AG20443 (cell line): ENCODE measurements at places on chromosomes 7 and 10.

- no peak for DNase-seq
Measured at GRCh38 chr7:150388306-150388705, 9.2 kb downstream of the ZNF775 start.

GRCh38 chr7:101390901-101391301 is 28.2 kb downstream of the COL26A1 start:
- no peak for DNase-seq

- DNase-seq: no peak
Measured at GRCh38 chr7:30308389-30308788, 24.0 kb downstream of the ZNRF2 start.

DNA sequence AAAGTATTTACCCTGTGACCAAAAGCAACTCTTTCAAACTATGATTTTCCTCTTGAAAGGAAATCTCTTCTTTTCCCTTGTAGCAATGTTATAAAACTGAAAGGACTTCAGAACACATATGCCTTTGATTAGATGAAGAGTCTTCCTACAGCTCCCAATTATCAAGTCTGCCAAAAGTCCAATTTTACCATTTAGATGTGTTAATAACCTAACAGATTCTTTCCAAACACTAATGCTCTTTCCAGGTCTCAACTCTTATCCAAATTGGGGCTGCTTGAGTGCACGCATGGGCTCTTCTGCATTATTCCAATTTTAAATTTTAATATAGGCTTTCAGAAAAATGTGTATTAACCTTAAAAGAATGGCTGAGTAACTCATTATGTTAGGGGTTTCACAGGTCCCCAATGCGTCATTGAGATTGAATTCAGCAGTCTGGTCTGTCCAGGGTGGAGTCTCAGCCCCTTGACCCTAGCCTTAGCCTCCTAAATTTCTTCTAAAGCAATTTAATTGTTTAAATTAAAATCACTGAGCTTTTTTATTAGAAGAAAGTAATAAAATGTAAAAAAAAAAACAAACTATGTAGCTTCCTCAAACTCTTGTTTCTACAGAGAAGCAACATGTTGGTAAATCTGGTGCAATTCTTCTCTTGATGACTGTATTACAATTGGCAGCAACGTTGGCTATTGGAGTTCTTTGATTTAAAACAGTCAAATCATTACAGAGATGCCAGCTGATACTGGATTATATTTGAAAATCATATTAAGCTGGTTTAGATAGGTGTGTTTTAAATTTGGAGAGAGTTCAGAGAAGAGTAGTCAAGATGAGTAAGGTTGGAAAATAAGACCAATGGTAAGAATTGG is 170.4 kb downstream of the DKK1 start:
- DNase-seq: peak; percentile 16

GRCh38 chr7:34844406-34844805 is 186.4 kb downstream of the NPSR1 start:
- DNase-seq: no peak

- no peak for DNase-seq
Measured at GRCh38 chr10:97764519-97764931, 7.3 kb downstream of the SFRP5 start.

- DNase-seq: no peak
Measured at GRCh38 chr10:121627876-121628581, 29.8 kb upstream of the FGFR2 start.

DNA sequence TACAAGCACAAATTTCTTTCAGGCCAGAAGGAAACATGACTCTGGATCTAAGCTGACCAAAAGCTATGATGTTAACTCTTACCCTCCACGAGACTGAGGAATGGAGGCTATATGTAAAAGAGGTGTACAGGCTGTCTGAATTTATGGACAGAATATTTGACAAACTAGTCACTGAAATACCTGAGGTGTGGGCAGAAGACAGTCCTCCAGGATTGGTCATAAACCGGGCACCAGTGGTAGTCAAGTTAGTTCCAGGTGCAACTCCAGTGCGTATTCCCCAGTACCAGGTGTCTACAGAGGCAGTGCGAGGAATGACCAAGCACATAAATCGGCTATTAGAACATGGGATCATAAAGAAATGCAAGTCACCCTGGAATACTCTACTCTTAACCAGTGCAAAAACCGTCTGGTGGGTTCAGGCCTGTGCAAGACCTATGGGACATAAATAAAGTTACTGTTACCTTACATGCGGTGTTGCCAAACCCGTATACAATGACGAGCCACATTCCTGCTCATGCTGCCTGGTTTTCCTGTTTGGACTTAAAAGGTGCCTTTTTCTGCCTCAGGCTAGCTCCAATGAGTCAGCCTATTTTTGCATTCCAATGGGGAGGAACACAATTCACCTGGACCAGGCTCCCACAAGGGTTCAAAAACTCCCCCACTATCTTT is 6.7 kb upstream of the CYREN start:
- no peak for DNase-seq

GRCh38 chr7:36758879-36759278 is 34.6 kb upstream of the AOAH start:
- no peak for DNase-seq

- no peak for DNase-seq
Measured at GRCh38 chr7:158420591-158421340, 166.9 kb downstream of the PTPRN2 start.

DNA sequence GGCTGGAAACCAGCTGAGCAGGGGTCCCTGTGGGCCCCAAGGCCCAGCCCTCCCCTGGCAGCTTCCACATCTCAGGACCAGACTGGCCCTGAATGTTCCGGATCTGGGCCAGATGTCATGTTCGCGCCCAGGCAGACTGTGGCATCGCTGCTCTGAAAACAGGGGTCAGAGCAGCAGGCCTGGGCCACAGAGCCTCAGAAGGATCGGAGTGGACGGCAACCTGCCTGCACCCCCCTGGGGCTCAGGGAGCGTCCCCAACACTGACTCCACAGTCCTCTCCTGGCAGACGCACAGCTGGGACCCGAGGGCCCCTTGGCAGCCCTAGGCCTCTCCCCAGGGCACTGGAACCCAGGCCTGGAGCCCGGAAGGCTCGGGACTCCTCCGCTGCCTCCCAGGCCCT is 91.3 kb upstream of the DNAAF5 start:
- no peak for DNase-seq

- DNase-seq: no peak
Measured at GRCh38 chr7:127755521-127755920, 103.5 kb downstream of the SND1 start.

GRCh38 chr10:34719328-34719727 is 95.8 kb downstream of the PARD3 start:
- DNase-seq: no peak

- DNase-seq: peak; percentile 86
Measured at GRCh38 chr10:71974489-71975021, 10.4 kb downstream of the CHST3 start.

DNA sequence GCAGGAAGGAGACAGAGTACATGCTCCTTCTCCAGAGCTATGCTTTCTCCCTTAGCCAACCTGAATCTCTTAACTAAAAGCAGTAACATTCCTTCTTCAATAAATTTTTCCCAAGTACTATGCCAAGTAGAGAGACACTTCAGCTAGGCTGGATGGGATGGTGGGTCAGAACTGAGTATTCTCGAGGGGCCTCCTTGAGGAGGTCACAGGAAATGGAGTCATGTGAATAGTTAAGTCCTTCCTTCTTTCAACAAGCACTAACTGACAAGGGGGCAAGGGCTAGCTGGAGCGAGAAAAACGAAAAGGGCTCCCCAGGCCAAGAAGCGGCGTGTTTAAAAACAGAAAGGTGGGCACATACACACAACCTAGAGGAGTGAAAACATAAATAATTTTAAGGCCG is 5.5 kb downstream of the RSU1 start:
- DNase-seq: no peak

DNA sequence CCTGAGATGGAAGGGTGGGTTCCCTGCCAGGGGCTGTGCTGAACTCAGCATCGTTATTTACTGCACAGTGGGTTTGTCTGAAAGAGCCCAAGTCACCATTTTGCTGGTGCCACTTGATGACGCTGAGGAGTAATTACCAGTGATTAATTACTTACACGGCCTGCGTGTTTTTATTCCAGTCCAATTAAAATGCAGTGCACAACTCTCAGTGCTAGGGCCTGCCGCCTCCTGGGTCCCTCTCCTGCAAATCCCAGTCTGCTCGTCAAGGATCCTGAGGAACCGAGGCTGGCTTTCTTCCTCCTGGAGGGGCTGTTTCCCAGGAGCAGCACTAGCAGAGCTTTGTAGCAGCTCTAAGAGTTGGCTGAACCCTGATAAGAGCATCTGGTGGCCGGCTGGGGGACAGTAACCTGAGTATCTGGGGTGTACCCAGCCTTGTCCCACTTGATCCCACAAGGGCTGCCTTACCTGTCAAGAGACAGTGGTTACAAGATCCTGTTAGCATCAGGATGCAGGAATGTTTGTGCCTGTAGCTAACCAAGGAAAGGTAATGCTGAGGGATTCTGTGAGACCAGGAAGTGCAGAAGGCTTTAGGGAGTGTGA is 45.1 kb upstream of the LRRC4 start:
- no peak for DNase-seq

DNA sequence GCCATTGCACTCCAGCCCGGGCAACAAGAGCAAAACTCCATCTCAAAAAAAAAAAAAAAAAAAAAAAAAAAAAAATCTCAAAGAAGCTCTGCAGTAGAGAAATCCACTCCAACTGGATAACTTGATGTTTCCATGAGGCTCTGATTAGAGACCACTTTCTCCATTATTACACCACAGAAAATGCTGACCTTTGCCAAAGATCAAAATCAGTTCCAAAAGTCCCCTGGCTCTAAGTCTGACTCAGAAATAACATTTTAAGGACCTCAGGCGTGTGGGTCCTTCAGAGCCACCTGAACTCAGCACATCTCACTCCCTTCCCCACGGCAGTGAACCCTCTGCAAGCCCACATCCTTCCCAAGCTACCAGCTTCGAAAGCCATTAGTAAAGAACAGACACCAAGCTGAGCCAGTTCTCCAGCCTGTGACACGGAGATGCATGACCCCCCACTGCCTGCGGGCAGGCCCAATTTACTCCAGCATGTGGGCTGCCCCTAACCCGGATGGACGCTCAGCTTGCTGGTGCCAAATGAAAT is 13.8 kb upstream of the TMEM120A start:
- DNase-seq: no peak

- no peak for DNase-seq
Measured at GRCh38 chr10:104256335-104256961, 1.8 kb downstream of the GSTO1 start.

DNA sequence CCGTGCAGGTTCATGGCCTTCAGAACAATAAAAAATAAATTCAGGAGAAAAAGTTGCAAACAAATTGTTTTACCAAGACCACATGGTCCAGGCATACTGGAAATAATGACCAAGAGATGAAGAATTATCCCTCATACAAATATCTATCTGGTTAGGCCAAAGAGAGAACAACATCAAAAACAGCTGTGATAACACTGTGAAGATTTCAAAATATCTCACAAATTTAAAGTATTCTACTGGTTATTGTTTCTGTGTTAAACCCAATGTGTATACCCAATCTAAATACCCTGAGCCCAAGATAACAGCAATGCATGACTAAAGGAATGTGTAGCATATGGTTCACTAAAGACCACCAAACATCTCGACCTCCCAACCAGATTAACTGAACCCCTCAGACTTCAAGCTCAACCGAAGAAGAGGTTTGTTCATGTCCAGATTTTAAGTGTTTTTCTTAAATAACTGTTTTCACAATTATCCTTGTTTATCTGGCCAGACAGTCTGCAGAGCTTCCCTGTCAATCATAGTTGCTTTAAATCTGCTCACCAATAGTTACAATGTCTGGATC is 10.9 kb downstream of the OR9A2 start:
- DNase-seq: peak; percentile 47

- DNase-seq: no peak
Measured at GRCh38 chr7:51075681-51076580, 240.7 kb downstream of the COBL start.

- no peak for DNase-seq
Measured at GRCh38 chr7:150668472-150668911, 17.0 kb upstream of the GIMAP2 start.

DNA sequence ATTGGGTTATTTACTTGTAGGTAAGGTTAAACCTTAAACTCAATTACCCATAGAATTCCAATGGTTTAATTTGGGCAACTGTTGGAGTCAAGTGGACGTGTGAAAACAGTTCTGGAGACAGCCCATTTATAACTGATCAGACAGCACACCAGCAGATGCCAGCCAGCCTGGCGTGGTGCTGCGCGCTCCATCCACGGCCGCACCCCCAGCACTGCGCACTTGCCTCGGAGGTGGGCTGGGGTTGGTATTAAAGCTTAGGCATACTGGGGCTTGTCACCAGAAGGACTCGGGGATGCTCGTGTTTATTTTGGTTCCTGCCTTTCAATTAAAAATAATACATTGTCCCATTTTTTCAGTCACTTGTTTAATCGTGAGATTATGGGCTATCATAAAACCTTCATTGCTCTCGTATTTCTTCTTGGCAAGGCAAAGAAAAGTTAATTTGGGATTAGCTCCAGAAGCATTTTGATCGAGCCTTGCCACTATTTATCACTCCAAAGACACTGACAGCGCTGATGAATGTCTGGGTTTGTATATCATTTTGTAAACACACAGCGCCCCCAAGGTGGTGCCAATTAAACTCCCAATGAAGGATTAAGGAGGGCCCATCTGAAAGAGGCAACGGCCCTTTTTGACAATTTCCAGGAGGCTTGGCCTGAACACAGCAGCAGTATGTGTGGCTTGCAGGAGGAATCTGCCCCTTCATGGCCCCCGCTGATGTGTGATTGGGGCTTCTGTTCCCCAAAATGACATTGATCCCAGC is 204.5 kb upstream of the CXCL12 start:
- DNase-seq: no peak

DNA sequence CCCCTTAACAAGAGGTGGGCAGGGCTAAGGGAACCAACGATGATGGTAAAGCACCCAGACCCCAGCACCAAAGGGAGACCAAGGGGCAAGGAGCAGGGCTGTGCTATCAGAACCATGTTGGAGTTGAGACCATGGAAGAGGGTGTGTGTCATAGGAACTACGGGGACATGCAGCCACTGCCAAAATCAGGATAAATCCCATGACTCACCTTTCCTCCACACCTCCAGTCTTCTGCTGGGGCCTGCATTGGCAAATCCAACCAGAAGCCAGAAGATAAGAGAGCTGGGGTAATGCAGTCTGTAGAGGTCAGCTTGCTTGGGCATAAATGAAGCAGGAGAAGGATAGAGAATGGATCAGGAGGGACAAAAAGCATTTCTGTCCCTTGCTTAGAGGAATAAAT is 42.7 kb upstream of the SMARCD3 start:
- DNase-seq: no peak

DNA sequence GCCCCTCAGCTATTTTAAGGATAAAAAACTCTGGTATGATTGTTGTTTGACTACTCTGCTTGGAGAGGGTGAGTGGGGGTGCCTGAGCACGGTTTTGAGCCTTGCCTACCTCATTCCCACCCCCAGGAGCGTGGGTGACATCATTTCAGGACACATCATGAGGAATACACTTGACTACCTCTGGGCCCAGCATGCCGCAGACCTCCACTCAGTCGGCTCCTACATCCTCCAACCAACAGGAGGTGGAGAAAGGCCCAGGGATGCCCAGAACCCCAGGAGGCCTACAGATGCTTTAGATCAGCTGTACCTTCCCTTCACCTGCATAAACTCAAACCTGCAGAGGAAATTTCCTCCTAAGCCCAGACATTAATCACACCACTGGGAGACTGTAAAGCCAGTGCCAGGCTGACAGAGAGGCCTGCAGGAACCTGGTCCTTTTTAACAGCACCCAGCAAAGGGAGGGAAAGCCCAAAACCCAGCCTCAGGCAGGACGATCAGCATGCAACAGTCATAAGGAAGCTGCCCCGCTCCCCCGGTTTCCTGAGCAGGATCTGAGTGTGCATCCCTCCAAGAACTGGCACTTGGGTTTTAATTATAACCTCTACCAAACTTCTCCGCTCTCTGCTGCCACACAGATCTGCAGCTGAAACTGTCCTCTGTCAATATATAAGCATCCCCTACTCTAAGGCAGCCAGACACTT is 61.7 kb upstream of the ZNRF2 start:
- DNase-seq: no peak

- DNase-seq: no peak
Measured at GRCh38 chr7:74665296-74665938, 7.9 kb downstream of the GTF2I start.
